Non-pigmented ciliary epithelial cell (primary cell): ENCODE measurements at places on chromosomes 12 and 14.

- DNase-seq = no peak
Measured at GRCh38 chr14:57153286-57153685, 115.4 kb downstream of the EXOC5 start.

DNA sequence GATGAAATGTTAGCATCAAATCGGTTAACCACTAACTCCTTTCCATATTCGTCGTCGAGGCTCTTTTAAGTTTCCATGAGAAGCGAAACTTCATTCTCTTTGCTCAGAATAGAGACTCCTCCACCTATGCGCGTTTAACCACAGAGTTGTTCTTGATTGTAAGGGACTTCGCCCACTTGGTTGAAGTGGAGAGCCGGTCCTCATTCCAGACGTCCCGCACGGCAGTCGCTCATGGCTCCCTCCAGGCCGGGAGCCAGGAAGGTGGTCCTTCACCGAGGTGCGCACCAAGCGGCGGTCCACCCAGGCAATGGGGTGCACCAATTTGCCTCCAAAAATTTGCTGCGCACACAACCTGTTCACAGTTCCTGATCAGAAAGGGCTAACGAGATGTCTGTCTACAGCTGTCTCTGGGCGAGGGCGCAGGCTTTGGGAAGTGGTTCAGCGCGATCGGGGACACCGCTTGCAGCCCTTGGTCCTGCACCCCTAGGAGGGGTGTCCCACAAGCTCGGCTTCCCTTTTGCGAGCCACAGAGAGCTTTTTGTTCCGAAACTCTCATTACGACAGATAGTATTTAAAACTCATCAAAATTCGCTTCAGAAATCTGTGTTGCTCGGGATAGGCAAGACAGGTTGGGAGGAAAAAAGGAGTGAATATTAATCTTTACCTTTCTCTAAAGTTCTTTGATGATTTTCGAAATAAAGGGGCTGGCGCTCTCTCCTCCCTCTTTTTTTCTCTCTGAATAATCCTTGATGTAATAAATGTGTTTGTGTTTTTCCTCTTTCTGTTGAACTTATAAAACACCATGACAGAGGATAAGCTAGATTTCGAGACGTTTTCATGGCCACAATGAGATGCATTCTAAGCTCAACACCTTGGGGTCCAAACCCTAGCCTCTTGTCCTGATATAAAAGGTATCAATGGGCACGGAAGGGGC lies 6.4 kb upstream of the ALX1 start:
- no peak for DNase-seq

DNA sequence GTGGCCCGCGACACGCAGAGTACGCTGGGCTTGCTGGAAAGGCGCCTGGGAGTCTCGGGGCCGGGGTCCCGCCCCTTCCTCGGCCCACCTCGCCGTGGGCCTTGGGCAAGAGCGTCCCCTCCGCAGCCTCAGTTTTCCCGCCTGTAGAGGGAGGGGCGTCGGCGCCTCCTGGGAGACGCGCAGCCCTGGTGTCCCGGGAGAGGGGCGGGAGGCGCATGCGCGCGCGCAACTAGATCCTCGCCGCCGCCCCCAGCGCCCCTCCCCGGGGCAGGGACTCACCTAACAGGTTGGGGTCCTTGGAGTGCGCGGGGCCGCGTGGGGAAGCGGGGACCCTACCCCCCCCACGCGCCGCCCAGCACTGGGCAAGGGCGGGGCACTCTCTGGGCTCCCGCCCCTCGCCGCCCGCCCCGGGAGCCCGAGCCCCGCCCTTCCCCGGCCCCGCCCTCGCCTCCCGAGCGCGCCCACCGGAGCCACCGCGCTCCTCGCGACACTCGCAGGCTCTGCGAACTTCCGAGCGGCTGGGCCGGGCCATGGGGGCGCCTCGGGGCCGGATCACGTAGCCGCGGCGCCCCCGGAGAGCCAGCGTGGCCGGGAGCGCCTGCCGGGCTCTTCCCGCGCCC lies at the start of gene KIF26A:
Gene KIF26A (plus strand): TSS at position 490 of the 620 bp plus-strand sequence. CDS start 136 bp downstream, outside the sequence.
- DNase-seq = no peak

DNA sequence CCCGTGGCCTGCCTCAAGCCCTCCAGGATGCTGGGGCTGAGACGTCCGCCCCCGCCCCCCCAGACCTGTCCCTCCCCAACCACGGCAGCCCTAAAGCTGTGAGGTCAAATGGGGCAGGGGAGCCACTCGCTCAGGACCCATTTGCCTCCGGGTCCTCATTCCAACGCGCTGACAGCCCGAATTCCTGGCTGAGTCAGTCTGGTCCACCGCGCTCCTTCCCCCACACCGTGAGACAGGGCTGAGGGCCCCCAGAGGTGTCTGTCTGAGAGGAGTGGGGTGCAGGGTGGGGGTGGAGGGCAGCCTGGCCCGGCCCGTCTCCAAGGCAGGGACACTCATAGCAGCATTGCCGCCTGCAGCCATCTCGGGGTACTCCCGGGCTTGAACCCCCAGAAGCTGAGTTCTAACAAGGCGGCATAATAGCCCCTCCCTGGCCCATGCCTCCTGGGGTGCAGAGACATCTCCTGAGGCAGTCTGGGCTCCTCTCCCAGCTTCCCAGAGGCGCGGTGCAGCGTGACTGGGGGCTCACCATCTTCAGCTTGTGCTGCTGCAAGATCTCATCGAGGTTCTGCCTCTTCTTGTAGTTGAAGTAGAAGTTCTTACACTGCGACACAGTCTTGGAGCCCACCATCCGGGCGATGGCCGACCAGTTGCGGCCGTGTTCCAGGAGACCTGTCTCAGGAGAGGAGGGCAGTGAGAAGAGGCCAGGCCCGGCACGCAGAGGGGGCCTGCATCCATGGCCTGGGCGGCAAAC lies 90.5 kb downstream of the RFLNA start:
- DNase-seq = peak; percentile 63

DNA sequence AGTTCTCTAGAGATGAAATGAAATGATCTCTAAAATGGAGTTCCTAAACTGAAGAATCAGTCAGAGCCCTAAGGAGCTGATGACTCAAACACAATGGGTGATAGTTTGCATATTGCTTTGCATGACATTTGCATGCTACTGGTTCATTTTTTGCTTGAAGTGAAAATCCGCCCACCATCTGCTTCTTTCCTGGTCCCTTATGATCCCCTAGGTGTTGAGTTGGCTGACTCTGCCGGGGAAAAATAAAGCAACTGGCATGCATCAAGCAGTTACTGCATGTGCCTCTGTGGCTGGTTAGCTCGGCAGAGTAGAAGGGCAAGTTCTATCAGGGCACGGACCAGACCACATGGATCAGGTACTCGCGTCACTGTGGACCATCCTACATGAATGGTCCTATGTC lies 151.1 kb downstream of the PPM1H start:
- no peak for DNase-seq

DNA sequence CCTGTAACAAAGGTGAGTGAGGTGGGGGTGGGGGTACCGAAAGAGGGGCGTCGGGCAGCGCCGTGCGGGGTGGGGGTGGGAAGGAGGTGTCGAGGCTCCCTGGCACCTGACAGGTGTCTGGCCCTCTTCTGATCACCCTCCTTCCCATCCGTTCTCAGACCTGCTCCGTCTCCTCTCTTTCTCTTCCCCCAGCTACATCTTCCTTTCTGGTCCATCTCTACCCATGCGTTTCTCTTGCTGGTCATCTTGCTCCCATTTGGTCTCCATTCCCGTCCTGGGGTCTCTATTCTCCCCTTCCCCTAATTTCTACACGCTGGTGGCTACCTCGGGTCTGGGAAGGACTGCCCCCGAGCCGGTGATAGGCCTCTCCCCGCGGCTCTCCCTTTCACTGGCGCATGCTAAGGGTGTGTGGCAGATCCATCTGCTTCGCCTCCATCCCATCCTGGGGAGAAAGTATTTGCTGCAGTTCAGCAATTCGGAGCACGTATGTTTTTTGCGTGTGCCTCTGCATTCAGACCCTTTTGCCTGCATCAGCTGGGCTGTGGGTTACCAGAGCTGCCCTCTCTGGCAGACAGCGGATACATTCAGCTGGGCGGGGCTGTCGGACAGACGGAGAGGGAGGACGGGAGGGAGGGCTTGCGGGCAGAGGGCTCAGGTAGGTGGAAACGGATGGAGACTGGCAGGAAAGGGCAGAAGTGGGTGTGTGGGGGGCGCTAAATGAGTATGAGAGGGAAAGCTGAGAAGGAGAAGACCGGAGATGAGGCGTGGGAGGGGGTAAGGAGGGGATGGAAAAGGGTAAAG lies 730 bp downstream of the CLSTN3 start:
- no peak for DNase-seq

DNA sequence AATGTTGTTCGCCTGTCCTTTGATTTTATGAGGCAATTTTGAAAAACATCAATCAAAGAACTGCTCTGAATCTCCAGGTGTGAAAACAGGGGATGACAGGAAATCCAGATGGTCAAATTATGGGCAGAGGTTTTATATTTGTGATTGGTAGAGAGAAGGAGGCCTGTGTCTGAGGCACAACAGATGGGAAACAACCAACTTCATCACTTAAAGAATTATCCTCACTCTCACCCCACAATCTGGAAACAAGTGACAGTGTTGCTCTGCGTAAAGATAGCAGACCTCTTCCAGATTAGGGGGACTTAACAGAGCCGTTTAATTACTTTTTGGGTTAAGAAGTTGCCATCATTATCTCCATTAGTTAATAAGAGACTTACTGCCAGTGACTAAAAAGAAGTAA lies 64.1 kb upstream of the EGLN3 start:
- no peak for DNase-seq

DNA sequence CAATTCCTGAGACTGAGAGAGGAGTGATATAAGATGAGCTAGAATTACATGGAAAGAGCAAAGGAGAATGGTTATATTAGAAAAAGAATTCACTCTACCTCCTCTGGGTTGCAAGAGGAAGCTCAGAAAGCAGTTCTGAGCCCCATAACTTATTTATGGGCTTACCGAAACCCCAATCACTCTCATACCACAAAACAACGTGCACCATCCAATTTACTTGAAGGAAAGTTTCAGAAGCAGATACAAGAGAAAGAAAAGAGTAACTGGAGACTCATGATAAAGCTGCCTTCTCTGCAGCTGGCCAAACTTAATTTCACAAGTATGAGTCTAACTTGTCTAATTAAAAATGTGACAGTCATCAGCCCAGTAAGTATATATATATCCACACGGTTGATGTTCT lies 27.4 kb upstream of the CAMKK2 start:
- DNase-seq = no peak

DNA sequence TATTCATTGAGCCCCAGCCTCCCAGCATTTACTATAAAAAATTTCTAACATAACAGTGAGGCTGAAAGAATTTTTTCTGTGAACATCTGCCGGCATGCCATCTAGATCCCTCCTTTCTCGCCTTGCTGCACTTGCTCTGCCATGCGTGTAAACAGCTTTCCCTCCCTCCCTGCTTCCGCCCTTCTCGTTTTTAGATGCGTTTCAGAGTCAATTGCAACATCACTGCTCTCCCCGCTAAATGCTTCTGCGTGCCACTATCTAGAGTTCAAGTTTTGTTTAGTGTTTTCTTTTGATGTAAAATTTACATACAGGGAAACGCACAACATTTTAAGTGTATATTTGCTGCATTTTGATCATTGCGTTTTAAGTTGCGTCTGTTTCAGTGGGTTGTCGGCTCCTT lies 83.6 kb downstream of the CCDC92 start:
- DNase-seq = no peak

GRCh38 chr12:52630008-52630500 lies 11.7 kb upstream of the KRT73 start:
- no peak for DNase-seq

DNA sequence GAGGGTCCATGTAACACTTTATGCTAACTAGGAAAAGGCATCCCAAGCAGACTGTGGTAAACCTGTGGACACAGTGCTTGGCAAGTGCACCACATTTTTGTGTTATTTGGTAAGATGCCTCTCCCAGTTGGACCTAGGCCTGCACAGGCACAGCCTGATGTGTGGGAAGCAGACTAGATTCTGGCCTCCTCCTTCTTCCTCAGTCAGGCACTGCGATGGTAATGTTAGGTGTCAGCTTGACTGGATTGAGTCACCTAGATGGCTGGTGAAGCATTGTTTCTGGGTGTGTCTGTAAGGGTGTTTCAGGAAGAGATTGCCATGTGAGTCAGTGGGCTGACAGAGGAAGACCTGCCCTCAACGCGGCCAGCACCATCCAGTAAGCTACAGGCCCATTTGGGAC lies 25.3 kb upstream of the RHOJ start:
- DNase-seq = no peak

DNA sequence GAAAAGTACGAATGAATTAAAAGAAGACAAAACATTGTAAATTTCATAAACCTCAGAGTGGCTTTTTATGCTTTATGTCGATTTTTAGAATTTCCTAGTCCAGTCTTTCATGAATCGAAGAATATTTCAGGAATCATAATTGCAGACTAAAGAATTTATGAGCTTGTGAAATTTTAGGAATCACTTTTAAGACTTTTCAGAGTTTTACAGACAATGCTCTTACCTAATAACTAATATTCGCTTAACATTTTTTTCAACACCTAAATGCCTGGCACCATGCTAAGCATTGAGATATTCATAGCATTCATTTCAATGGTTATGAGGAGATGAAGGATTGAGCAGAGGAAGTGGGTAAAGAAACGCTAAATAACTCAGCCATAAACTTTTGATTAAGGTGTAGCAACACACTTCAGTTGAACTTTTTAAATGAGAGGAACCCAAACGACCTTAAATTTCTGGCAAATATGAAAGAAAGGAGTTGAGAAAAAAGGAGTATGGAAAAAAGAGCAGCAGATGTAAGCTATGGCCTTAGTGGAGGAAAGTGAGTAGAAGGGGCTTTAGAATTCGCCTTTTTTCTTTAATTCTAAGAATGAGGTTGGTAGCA lies 739 bp upstream of the USP44 start:
- DNase-seq = no peak

- DNase-seq = no peak
Measured at GRCh38 chr12:46522071-46522470, 149.5 kb upstream of the SLC38A2 start.

DNA sequence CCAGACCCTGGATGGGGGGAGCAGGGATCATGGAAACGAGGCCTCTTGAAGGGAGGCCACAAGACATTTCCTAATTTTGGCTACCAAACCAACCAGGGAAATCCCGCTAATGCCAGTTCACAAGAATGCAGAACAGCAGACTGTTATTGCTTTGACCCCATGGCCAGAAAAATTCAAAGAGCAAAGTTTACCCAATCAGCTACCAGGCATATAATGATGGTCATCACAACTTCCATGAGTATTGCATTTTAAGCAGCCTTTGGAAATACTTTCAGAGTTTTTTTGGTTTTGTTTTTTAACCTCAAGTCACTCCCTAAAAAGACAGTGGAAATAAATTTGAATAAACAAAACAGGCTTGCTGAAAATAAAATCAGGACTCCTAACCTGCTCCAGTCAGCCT lies at the start of gene IL25:
Gene IL25 (plus strand): TSS at position 301 of the 400 bp plus-strand sequence.
- no peak for DNase-seq
